ENCODE measurements at places on chromosomes 16 and 17. TPM values are rescaled to one million over a fixed set of nuclear protein-coding genes. Genes with fewer than 3 reads are reported as not detected.

CENPT gene
- 50.9 TPM for total RNA-seq

TP53TG3F gene
- not detected for total RNA-seq

PRAC2 gene
- not detected for total RNA-seq

NR1D1 gene
- total RNA-seq = 26.0 TPM

LGALS9B gene
- total RNA-seq = not detected

KRTAP1-1 gene
- not detected for total RNA-seq

TP53TG3B gene
- total RNA-seq = not detected

CCL5 gene
- total RNA-seq = 12.1 TPM

FBXL16 gene
- total RNA-seq = 1.3 TPM

SDR42E1 gene
- 28.3 TPM for total RNA-seq

NOD2 gene
- total RNA-seq = 2.2 TPM

SLC38A8 gene
- total RNA-seq = not detected

PDPK1 gene
- total RNA-seq = 65.9 TPM

SYNGR3 gene
- total RNA-seq = 0.86 TPM

DNAJC7 gene
- total RNA-seq = 111 TPM

PRR15L gene
- 12.2 TPM for total RNA-seq

NAE1 gene
- total RNA-seq = 67.8 TPM

FXR2 gene
- 30.6 TPM for total RNA-seq

NPLOC4 gene
- 106 TPM for total RNA-seq

TVP23B gene
- 38.0 TPM for total RNA-seq

KCNJ18 gene
- total RNA-seq = not detected

CMTM2 gene
- not detected for total RNA-seq

Measured in ureter (tissue), 1 donor.